ENCODE measurements at places on chromosomes 16 and 17.

DNA sequence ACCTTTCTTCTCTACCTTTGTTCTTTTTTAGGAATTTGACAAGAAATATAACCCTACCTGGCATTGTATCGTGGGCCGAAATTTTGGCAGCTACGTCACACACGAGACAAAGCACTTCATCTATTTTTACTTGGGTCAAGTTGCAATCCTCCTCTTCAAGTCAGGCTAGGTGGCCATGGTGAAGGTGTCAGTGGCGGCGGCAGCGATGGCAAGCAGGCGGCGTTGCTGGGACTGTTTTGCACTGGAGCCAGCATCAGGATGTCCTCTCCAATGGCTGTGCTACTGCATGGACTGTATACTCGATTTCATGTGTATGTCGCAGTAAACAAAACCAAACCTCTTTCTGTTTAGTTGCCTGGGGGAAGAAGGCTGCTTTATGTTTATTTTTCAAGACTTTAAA is 5.9 kb downstream of the DYNLL2 start:
- no peak for DNase-seq

GRCh38 chr16:11806721-11807120 is 9.7 kb upstream of the ZC3H7A start:
- DNase-seq: no peak

GRCh38 chr16:56961386-56961785 is 364 bp upstream of the CETP start:
- DNase-seq: no peak

DNA sequence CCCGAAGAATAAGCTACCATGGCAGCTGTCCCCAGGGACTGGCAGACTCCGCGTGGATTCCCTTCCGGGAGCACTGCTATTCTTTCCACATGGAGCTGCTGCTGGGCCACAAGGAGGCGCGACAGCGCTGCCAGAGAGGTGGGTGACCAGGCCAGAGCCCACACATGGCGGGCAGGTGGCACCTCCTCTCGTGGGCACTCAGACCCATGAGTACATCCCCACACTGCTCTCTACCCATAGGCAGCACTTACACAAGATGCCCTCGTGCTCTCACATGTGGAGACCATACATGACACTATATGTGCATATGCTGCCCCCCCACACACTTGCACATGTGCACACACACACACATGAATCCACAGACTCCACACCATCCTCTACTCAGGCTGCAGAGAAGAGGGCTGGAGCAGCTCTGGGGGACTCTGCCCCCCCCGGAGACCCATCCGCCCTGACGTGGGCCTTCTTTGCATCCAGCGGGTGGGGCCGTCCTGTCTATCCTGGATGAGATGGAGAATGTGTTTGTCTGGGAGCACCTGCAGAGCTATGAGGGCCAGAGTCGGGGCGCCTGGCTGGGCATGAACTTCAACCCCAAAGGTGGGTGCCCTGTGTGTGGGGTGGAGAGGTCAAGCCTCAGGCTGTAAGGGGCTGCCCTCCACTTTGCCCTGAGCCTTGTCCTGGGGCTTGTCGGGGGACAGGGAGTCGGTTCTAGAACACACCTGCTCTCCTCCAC is 62.9 kb downstream of the MRC2 start:
- no peak for DNase-seq

DNA sequence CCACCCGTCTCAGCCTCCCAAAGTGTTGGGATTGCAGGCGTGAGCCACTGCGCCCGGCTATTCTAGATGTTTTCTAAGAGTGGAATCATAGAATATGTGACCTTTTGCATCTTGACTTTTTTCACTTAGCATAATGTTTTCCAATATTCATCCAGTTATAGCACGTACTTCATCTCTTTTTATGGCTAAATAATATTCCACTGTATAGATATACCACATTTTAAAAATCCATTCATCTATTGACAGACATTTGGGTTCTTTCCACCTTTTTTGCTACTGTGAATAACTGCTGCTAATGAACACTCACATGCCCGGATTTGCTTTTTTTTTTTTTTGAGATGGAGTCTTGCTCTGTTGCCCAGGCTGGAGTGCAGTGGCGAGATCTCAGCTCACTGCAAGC is 3.2 kb upstream of the EIF5A start:
- DNase-seq: no peak
